ENCODE measurements at places on chromosomes 16 and 17.

GRCh38 chr17:74712756-74713155 lies at the start of gene CD300LF:
CD300LF (minus strand) TSS chr17:74712923; CDS start chr17:74712866, 57 bp downstream.
- DNase-seq, result peak; percentile 29

DNA sequence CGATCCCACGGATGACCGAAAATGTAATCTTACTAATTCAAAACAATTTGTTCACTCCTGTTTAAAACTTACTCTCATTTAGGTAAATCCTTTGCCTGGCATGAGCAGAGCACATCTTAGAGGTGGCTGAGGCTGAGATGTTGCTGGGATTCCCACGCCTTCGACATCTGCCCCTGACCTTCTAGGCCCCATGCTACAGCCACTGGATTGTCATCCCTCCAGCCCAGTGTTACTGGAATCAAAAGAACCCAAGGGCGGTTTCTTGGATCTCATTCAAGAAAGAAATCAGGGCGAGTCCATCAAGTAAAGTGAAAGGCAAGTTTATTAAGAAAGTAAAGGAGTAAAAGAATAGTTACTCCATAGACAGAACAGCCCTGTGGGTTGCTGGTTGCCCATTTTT lies 64.5 kb upstream of the SHISA6 start:
- DNase-seq, result no peak

DNA sequence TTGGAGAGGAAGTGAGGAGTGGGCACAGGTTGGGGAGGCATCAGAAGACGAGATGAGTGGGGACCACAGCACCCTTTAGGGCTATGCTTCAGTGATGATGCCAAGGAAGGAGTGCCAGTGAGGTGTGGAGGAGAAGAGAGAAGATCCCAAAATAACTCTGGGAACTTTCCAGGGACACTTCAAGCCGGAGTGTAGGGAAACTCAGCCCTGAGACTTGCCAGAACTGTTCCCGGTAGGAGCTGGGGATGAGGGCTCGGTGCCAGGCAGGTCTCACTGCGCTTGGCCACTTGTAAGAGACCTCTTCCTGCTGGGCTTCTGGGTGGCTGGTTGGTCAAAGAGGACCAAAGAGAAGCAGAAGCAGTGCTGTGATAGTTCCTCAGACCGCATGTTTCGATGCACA lies 63.6 kb downstream of the SHISA6 start:
- DNase-seq, result no peak

DNA sequence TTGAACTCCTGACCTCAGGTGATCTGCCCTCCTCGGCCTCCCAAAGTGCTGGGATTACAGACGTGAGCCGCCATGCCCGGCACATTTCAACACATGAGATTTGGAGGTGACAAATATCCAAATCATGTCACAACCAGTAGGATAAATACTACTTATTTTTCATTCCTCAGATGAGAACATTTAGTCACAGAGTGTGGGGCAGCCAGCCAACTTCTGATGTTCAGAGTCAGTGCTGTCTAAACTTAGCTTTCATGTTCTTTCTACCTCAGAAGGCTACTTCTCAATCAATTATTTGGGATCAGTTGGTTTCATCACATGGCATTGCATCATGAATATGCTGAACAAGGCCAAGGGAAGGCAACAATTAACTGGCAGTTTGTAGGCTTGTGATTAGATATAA lies 134.5 kb downstream of the CDH13 start:
- peak; percentile 89 for DNase-seq

GRCh38 chr16:89600427-89600826 lies 13.0 kb upstream of the DPEP1 start:
- no peak for DNase-seq

- peak; percentile 62 for DNase-seq
These were observed 717 bp upstream of the CNP start for GRCh38 chr17:41965694-41966462.

DNA sequence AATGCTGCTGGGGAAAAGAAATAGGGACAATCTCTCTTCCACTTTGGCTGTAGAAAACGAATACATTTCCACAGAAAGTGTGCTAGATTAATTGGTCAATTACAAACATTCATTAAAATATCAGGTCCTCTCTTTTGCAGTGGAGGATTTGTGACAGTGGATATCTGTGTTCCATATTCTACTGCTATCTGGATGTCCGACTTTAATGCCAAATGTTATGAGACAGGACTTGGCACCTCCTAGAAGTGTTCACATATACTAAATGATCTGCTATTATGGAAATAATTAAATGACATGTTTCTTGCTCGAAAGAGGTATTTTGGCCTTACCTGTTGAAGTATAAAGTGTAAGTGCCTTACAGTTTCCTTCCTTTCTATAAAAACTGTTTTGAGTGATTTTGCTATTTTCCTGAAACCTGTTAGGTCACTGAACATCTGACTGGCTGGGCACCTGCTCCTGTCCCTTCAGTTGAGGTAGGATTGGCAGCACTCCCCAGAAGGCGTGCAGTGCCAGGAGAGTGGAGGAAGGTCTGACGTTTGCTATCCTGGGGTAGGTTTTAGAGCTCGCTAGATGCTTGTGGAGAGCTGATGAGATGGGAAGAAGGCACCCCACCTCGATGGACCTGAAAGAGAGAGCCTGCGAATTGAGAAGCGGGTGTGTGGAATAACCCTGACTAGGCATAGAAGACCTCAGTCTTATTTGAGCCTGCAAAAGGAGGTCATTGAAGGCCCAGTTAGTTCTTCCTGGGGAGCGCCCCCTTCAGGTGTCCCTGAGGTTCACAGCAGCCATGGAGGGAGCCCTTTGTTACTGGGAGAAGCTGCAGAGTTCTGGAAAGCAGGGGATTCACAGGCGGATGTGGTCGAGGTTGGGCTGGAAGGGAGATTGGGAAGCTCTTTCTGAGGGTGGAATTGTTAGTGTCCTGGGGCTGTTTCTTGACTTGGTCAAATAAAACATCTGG lies 159.4 kb upstream of the ZNF267 start:
- peak; percentile 64 for DNase-seq

All from gastrocnemius medialis (tissue), 4 donors.